ENCODE measurements at places on chromosomes 16 and 17.

- no peak for DNase-seq
Observed at GRCh38 chr16:85347213-85347591, 234.9 kb upstream of the CIBAR2 start.

DNA sequence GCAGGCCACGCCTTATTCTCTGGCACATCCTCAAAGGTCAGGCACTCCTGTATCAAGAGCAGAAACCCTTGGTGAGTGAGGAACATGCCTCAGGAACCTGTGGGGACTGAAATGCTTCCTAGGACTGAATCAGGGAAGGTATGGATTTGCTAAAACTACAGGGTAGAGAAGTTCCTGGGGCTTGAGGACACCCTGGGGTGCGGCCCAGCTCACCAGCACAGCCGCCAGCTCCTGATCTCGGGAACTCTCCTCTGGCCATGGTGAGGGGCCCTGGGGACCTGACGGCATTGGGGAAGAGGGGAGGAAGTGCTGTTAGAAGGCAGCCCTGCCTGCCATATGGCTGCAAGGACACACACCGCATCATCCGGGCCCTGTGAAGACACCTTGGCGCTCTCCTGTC, 7.5 kb downstream of the ZSCAN10 start:
- DNase-seq, result no peak

GRCh38 chr16:53084746-53085334, 30.0 kb downstream of the CHD9 start:
- DNase-seq, result no peak

DNA sequence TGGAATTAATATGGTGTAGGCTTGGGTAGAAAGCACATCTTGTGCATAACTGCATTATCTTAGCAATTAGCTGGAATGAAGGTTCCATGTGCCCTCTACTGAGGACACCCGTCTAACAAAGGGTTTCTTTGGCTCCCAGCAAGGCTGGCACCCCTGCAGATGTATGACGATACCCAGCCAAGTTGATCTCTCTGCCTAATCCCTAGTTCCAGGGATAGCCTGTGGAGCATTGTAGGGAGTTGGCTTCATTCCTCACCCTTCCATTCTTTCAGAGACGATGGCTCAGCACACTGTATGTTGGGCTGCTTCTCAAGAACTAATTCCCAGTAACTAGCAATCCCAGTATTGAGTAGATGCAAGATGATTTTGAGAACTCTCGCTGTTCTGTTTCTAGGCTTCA, 182.5 kb downstream of the SNX29 start:
- DNase-seq, result no peak

DNA sequence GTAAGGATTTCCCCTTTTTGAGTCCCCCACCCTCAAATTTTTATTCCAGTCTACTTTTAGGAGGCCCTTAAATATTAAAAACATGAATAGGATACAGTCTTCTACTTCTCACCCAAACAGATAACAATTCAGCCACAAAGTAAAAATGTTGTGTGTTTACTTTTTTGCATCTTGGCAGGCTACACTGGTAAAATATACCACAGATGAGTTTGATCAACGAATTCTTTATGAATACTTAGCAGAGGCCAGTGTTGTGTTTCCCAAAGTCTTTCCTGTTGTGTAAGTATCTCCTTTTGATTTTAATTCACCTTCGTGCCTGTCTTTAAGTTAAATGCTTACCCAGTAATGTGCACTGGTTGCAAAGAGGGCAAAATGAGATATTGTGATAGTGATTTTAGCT, 34.4 kb upstream of the RAB11FIP4 start:
- no peak for DNase-seq

GRCh38 chr16:65123396-65124211, 1.7 kb upstream of the CDH11 start:
- DNase-seq, result no peak

- no peak for DNase-seq
Observed at GRCh38 chr17:48909783-48910182, 1.6 kb downstream of the UBE2Z start.

DNA sequence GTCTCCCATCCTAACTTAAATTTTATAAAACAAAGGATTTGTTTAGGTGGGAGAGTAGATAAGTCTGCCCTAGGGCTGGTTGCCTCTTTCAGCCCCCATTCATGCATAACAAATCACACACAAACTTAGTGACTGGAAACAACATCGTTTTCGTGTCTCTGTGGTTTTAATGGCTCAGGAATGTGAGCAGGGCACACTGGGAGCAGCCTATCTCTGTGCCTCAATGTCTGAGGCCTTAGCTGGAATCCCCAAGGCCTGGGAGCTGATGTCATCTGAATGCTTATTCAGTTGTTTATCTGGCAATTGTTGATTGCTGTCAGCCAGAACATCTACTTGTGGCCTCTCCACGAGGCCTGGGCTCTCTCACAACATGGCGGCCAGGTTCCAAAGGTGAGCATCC, 101.9 kb upstream of the HSBP1 start:
- DNase-seq, result no peak

GRCh38 chr16:57409870-57410587, 5.5 kb downstream of the CCL17 start:
- no peak for DNase-seq

GRCh38 chr16:23847948-23848347, 12.2 kb downstream of the PRKCB start:
- no peak for DNase-seq

DNA sequence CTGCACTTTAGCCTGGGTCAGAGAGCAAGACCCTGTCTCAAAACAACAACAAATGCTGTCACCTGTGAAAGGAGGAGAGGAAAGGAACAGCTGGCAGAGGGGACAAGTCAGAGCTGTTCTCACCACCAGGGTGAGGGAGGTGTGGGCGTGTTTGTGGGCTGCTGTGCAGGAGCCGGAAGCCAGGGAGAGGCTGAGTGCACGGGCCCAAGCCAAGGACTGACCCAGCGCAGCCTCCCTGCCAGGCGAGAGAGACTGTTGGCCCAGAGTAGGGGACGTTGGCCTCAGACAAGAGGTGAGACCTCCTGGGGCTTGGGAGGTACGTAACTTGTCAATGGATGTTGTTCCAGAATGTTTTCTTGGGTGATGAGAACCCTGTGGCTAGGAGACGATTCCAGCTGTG, 10.7 kb downstream of the SPNS2 start:
- DNase-seq, result no peak

GRCh38 chr16:85168732-85169256, 56.5 kb upstream of the CIBAR2 start:
- DNase-seq, result no peak

DNA sequence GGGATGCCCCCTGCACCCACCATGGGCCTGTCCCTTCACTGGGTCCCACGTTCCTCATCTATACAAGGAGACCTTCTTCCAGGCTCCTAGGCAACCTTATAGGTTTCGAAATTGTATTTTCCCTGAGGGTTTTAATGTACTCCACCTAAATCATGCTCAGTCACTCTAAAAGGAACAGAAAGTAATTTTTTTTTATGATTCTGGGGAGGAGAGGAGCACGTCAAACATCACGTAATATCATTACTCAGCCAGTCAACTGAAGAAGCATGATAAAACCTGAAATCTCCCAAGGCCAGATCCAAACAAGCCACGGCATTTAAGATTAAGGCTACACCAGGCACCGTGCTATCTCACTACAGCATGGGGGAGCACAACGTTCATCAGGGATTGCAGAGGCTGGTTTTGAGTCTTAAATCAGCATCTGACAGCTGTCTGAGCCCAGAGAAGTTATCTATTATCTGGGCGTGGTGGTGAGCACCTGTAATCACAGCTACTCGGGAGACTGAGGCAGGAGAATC, 3.9 kb upstream of the TMEM114 start:
- no peak for DNase-seq

DNA sequence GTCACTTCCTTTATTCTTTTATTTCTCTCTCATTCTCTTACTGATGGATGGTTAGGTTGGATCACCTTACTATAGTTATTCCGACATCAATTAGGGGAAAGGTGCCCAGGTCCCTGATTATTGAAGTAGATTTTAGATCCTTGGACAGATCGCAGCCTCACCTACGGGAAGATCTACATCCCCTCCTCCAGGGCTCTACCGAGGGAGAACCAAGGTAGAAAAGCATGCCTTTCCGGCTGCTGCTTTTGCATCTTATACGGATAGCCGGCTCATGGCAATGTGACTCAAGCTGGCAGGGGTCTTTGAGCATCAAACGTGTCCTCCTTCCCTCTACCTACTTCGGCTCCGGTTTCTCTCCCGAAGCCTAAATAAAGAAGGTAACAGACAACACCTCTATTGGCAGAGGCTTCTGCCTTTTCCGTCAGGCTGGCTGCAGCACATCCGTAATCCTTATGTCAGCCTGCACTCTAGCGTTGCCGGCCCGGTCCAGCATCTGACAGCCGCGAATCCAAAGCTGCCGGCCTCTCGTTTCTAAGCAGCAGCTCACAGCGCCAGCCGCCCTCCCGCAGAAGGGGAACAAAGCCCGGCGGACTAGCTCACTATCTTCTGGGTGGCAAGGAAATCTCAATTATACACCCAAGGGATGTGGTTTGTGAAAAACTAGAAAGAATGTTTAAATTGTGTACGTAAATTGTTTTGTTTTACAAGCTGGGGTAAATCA, 46.9 kb downstream of the IRX6 start:
- no peak for DNase-seq

DNA sequence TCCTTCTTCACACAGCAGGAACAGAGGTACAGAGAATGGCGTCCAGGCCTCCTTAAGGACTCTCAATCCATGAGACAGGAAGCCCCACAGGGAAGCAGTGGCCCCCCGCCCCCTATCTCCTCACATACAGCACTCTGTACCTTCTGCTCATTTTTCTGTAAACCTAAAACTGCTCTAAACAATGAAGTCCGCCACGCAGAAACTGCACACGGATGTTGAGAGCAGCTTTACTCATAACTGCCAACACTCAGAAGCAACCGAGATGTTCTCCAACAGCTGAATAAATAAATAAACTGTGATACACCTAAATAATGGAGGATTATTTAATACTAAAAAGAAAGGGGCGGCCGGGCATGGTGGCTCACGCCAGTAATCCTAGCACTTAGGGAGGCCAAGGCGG, 9.9 kb downstream of the TBC1D16 start:
- no peak for DNase-seq

DNA sequence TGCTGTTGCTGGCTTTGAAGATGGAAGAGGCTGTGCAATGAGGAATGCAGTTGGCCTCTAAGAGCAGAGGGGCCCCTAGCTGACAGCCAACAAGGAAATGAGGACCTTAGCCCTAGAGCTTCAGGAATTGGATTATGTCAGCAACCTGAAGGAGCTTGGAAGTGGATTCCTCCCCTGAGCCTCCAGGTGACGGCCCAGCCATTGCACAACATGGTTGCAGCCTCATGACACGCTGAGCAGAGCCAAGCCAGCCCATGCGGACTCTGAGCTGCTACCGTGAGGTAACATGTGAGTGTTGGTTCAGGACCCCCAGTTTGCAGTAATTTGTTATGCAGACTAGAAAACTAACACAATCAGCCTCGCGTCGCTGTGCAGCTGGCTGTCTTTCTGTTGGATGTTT, 20.2 kb downstream of the CCDC42 start:
- no peak for DNase-seq

DNA sequence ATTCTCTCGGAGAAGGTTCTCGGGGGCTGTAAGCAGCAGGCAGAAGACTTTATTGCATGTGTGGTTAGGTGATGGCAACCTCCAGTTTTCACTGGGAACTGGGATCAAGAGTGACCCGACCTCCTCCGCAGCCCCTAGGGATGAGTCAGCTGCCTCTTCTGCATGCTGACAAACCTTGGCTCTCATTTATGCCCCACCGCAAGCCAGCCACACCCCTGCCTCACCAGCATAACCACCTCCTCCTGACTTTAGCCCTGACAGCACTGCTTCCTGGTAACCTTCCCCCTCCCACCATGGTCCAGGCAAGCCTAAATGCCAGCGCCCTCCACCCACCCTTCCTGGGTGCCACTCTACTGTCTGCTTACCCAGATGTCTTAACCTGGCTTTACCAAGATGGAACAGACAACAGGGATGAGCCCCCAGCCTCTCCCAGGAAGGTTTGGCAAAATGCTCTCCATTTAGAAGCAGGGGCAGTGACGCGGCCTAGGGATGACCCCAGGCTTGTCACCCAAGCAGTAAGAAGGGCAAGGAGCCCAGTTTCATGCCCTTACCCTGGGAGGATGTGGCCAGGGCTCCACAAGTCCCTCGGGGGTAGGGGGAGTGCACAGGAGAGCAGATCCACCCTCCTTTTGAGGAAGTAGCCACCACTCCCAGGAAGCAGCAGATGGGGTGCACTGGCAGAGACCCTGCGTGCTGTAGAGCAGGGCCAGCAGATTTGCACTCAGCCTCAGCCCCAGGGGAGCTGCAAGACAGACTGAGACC, 73.5 kb downstream of the GOSR1 start:
- DNase-seq, result no peak

- DNase-seq, result no peak
Observed at GRCh38 chr17:77798031-77798430, 160.5 kb upstream of the TNRC6C start.

DNA sequence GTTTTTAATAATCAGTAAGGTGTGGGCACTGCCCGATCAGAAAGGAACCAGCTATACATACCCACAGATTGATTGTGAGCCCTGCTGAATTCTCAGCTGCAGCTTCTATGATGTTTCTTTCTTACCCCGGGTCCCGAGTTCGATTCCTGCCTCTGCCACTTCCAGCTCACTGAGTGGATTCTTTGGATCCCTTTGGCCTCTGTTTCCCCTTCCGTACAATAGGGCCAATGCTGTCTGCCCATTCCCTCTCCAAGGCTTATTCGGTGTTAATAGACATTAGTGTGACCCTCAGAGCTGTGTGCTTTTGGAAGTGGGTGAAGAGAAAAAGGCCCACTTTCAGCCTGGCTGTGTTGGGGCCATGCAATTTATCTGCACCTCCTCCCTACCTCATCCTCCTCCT, 115.8 kb downstream of the IRX5 start:
- no peak for DNase-seq

GRCh38 chr16:5837007-5837670, 739.5 kb upstream of the EEF2KMT start:
- no peak for DNase-seq

DNA sequence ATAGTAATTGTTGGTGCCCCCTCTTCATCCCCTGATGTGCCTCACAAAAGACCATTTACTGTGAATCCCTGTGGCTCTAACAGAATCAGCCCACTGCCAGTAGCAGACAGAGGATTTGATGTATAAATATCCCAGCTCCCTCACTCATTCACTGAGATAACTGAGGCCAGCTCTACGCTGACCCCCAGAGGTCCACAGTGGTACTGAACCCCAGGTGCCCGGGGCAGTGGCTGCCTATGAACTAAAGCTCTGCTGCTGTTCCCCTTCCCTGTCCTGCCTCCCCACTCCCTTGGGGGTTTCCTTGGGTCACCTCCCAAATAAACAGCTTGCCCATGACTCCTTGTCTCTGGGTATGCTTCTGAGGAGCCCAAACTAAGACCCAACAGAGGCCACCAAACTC, 295.8 kb downstream of the FOXL1 start:
- DNase-seq, result no peak

DNA sequence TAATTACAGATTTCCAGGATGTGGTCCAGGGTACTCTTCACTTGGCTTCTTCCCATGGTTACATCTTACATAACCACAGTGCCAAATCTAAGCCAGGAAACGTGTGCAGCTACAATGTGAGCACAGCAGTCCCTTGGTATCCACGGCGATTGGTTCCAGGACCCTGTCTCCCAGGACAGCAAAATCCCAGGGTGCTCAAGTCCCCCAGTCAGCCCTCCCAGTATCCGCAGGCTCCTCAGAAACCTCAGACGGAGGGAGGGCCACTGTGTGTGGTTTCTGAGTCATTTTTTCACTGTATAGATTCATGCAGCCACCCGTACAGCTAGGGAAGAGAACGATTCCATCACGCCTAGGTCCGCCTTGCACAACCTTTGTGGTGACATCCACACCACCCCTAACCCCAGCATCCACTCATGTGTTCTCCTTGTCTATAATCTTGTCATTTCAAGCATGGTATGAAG, 11.1 kb upstream of the ATP2C2 start:
- DNase-seq, result no peak

- no peak for DNase-seq
Observed at GRCh38 chr16:88461331-88462269, 8.5 kb downstream of the ZFPM1 start.
